ENCODE measurements at places on chromosomes 5 and 9.

- DNase-seq, result no peak
These were observed 3.3 kb upstream of the NEURL1B start for GRCh38 chr5:172637740-172638139.

- no peak for DNase-seq
These were observed 376.4 kb downstream of the CHSY3 start for GRCh38 chr5:130280528-130281217.

- DNase-seq, result no peak
These were observed 234.6 kb upstream of the TAS2R1 start for GRCh38 chr5:9864791-9865190.

DNA sequence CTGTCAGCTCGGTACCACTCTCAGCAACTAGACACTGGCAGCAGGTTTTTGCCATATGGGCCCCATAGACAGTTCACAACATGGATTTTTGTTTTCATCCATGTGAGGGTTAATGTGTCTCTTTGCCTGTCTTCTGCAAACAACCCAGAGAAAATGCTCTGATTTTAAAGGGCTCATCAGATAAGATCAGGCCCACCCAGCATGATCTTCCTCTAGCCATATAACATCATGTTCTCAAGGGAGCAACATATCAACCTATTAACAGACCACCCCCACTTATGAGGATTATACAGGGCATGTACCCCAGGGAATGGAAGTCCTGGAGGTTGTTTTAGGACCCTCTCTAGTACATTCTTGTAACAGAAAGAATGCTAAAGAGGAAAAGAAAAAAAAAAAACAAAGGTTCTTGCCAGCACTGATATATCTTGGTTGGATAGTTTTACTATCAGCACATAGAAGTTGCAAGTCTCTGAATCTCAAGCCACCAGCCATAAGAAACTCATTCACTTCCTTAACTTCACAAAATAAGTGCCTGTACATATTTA lies 1015.1 kb downstream of the TLE4 start:
- DNase-seq, result no peak

GRCh38 chr9:72459308-72459707 lies 62.1 kb upstream of the TMC1 start:
- DNase-seq, result no peak

DNA sequence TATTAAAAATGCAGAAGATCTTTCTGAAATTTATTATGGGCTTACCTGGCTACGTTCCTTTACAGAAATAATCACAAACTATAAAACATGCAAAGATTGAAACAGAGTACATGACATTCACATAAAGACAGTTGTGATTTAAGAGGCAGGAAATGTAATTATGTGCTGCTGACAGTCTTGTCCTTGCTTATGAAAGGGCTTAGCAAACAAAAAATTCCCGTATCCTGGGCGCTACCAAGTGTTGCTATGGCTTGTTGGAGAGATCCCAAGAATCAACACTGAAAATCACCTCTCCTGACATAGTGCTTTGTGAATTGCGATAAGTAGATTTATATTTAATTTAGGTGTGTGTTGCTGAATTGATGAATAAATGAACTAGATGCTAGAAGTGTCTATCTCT lies 352.5 kb upstream of the C9orf72 start:
- no peak for DNase-seq

- no peak for DNase-seq
These were observed 29.1 kb downstream of the CFAP77 start for GRCh38 chr9:132439153-132439552.

DNA sequence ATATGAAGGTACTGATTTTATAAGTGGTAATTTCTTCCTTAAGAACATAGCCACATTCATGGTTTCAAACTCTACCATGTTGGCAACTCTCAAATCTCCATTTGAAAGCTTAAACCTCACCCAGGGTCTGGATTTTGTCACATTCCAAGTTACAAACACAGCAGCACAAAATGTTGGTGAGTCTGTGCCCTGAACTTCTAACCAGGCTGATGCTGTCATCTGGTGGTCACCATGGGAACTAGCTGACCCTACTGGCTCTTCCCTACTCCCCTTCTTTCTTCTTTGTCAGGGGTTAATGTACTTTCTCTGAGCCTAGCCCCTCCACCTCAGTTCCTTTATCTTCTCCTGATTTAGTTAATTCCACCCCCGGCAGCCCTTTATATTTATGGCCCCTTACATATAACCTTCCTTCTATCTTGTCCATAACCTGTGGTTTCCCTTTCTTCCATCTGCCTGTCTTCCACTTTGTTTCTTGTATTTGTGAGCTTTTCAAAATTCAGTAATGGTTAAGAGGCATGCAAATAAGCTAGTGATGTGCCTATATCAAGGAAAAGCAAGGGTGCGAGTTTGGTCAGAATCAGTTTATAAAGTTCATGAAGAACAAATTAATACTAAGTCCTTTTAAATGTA lies 35.9 kb downstream of the TGFBR1 start:
- peak; percentile 4 for DNase-seq

DNA sequence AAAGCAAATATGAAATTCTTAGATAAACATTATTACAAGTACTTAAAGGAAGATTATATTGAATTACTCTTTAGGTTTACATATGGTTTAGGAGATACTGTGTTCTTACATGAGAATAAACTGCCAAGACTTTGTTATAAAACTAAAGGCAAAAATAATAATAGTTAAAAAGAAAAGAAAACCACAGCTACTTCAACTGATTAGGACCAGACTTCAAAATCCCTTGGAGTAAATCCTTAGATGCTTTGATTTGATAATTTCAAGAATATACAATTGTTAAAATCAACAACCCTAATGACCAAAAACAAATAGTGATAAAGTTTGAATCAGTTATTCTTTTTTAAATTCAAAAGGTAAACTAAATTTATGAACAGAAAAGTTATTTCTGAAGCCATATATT lies 389.6 kb upstream of the COX7C start:
- DNase-seq, result no peak

- DNase-seq, result no peak
These were observed 28.9 kb downstream of the TCF7 start for GRCh38 chr5:134143431-134143830.

- DNase-seq, result no peak
These were observed 124.2 kb upstream of the FSTL4 start for GRCh38 chr5:133736512-133736911.

DNA sequence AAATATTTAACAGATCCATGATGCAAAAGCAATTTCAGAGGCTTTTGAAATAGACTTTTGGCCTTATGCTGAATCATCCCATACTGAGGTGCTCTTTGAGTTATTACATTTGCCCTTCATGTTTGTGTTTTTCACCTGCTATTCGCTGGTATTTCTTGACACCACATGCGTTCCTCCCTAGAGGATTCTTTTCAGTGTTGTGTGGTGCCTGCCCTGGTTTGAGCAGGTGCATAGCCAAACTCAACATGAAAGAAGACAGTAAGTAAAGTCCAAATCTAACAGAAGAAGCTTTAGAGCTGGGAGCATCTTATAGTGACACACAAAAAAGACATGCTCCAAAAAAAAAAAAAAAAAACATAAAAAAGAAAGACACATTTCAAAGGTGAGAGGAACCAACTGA lies 796.3 kb downstream of the SEMA5A start:
- DNase-seq, result no peak

- no peak for DNase-seq
These were observed 402.3 kb upstream of the ADAMTSL1 start for GRCh38 chr9:18071651-18072060.

GRCh38 chr5:149177911-149178565 lies 36.7 kb downstream of the ABLIM3 start:
- DNase-seq, result no peak

DNA sequence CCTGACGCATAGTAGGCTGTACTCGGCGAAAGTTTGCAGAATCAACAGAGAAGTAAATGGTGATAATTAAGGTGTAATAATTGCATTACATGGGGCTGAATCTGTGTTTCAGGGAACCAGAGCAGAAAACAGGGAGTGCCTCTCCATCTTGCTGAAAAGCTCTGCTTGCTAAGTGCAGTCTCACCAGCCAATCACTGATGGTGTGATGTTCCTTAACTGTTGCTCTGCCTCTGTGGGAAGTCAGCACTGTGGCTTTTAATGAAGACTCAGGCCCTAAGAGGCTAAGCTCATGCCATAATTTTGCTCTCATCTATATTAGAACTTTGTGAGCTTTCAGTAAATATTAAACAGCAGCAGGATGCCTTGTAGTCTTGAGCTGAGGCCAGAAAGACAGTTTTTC lies 4.5 kb downstream of the PHF24 start:
- no peak for DNase-seq

Measured in activated T-helper 1 cell treated with anti-CD3 and anti-CD28 coated beads, Interleukin-2, amount 50 U/mL, for 16 hours (primary cell).